ENCODE measurements at places on chromosomes 6 and 20.
A peak's percentile ranks its signal among the peaks of the same experiment; 100 is the strongest.

- DNase-seq, result no peak
These were observed 22.7 kb upstream of the TFAP2C start for GRCh38 chr20:56606174-56606945.

DNA sequence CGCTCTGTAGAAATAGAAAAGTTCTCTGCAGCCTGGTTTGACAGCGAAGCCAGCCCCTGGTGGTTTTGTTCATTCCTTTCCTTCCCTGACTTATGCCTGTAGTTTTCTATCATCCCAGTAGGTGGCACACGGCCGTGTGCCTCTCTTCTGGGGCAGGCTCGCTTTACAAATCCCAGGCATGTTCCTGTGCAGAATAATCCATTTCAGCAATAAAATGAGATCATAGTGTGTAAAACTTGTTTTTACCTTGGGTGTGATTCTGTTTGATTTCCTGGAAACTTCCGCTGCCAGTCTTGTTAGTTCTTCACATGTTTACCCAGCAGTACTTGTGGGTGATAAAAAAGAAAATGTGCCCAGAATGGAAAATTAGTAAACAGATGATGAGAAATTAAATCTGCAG, 7.4 kb upstream of the INSM1 start:
- DNase-seq, result peak; percentile 11

- DNase-seq, result no peak
These were observed 48.9 kb downstream of the ALDH5A1 start for GRCh38 chr6:24543683-24544082.

- DNase-seq, result no peak
These were observed 135.1 kb downstream of the CEP57L1 start for GRCh38 chr6:109230453-109230852.

- no peak for DNase-seq
These were observed 73.6 kb downstream of the ERMARD start for GRCh38 chr6:169824848-169825557.

GRCh38 chr6:92806254-92806653, 613.1 kb downstream of the EPHA7 start:
- DNase-seq, result no peak

GRCh38 chr6:17132967-17133366, 31.1 kb downstream of the STMND1 start:
- DNase-seq, result no peak

GRCh38 chr6:99612551-99613408, 6.1 kb downstream of the PRDM13 start:
- DNase-seq, result no peak

- no peak for DNase-seq
These were observed 144.0 kb upstream of the AGPAT4 start for GRCh38 chr6:161417717-161418462.

- no peak for DNase-seq
These were observed 14.3 kb downstream of the RPP21 start for GRCh38 chr6:30359276-30359675.

GRCh38 chr6:166620478-166621113, 6.5 kb downstream of the RPS6KA2 start:
- no peak for DNase-seq

- no peak for DNase-seq
These were observed 40.4 kb downstream of the TRAM2 start for GRCh38 chr6:52536424-52536916.
